Endodermal cell (in vitro differentiated cells): ENCODE measurements at places on chromosomes 1 and 21.

GRCh38 chr1:36156329-36157114, 562 bp downstream of the MAP7D1 start:
- peak; percentile 94 for DNase-seq

DNA sequence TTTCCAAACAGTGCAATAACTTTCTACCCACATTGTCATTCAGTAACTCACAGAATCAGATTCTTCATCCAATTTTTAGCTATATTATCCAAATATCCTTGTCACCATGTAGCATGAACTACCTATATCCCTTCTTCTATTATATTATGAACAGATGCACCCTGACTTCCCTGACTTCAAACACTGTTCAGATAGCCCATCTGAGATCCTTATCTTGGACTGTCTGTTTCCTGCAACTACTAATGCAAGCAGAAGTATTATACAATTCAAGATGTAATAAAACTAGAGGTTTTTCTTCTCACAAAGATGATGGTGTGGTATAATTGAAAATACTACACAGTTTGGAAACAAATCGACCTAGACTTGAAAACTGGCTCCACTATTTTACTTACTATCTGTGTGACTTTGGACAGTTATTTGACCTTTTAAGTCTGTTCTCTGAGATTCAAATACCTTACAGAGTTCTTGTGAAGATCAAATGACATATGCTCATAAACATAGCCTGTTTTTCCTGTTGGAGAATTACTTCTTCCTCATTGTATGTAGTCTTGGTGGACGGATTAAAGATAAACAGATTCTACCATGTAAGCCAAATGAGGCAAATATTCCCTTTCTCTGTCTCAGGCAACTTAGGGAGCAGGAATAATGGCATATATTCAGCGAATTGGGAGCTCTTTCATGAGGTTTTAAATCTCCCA, 407.9 kb upstream of the ZRANB2 start:
- DNase-seq: no peak

GRCh38 chr21:42685036-42685435, 31.6 kb downstream of the PDE9A start:
- DNase-seq: no peak

GRCh38 chr1:156394835-156395461, 25.9 kb downstream of the RHBG start:
- DNase-seq: no peak

DNA sequence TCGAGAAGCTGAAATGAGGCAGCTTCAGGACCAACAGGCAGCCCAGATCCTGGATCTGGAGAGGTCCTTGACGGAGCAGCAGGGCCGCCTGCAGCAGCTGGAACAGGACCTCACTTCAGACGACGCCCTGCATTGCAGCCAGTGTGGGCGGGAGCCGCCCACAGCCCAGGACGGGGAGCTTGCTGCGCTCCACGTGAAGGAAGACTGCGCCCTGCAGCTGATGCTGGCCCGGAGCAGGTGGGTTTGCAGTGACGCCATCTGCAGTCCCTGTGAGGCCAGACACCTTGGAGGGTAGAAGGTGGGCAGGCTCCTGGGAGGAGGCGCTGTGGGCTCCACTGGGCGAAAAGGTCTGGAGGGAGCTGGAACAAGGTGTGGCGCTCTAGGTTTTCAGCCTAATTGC, 39.7 kb downstream of the PCNT start:
- peak; percentile 53 for DNase-seq

DNA sequence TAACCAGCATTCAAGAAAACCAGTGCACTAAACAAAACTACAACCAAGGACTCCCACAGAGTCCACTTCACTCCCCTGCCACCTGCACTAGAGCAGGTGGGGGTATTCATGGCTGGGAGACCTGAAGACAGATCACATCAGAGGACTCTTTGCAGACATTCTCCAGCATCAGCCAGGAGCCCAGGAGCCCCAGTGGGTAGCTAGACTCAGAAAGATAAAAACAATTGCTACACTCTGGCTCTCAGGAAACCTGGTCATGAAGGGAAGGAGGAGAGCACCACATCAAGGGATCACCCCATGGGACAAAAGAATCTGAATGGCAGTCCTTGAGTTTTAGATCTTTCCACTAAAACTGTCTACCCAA, 472.1 kb downstream of the PLPP3 start:
- no peak for DNase-seq
